ENCODE measurements at places on chromosomes 5 and 9. TPM values are rescaled to one million over a fixed set of nuclear protein-coding genes. Genes with fewer than 3 reads are reported as not detected.
A peak's percentile ranks its signal among the peaks of the same experiment; 100 is the strongest.

C7 gene
- total RNA-seq: 929 TPM

ANKRD34B gene
- total RNA-seq: not detected

CNTNAP3B gene
- total RNA-seq: 113 TPM

PCA3 gene
- total RNA-seq: 0.27 TPM

LMBRD2 gene
- total RNA-seq: 14.2 TPM

MAMDC2 gene
- total RNA-seq: 192 TPM

DNA sequence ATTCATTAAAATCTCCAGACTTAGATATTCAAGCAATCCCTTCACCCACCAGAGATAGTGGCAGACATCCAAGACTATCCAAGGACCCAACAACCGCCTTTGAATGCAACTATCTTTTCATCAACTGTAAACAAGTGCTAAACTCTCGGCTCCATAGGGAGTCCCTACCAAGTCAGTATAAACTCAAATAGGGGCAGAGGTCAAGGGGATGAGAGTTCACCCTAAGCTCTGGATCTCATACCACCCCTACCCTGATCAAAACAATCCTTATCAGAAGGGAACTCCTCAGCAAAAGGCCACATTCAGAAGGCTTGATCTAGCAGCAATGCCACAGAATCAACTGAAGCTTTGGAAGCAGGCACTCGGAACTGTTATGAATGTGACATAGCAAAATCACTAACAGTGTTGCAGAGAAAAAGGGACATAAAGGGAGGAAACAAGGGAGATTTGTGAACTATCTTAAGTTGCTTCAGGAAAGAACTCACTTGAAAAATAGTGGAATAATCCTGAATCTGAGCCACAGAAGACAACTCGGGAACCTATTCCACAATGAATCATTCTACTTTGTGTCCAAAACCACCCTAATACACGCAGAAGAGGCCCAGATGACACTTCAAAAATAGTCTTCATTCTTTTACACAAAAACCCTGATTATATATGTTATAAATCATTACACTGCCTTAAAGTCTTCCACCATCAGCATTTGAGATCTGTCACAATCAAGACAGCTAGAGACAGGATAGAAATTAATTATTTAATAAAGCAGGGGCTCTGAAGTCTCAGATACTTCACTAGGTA, 49.8 kb downstream of the NR6A1 start:
- no peak for ATAC-seq

- ATAC-seq: no peak
These were observed 657.5 kb upstream of the WWC1 start for GRCh38 chr5:167633931-167634341.

GRCh38 chr5:112532654-112533360, 113.7 kb upstream of the EPB41L4A start:
- ATAC-seq: no peak

DNA sequence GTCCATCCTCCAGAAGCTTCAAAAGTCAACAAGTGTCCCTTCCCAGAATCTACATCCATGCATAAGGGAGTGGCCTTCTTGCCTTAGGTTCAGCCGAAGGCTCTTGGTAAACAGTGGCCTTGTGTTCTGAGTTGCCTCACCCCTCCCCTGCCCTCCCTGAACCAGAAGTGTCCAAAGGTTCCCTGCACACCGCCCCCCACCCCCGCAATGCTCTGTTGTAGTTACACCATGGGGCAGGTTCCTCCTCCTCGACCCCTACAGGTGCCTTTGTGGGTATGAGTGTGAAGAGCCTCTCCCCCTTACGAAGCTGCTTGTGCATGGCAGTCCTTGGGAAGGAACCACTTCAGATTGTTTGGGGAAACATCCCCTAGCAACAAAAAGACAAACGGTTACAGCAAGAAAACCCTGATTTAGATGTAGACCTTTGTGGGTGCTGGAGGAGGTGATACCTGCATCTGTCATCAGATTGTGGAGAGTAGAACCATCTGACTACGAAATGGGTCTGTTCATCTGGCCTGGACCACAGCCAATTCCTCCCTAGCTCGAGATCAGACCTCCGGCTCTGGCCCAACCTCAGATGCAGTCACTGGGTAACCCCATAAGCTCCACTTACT, 7.1 kb downstream of the SPACA9 start:
- no peak for ATAC-seq

DNA sequence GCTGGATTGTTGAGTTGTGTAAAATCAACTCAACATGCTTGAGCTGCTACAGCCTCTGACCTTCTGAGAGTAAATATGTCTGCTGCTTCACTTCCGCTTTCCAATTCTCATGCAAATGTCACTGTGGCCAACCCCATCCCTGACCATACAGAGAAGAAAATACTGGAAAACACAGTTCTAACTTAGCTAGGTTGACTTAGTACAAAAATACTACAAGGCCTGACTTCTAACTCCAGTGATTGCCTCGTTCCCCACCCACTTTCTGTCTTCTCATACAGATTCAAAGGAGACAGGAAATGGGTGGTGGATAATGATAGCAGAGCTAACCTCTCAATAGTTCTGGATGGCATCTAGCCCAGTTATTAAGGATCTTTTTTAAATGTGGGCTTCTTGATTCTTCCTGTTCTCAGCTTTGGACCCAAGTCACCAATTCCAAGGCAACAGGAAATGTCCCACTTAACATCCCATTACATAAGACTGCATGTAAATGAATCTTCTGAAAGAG, 226.6 kb upstream of the SLC24A2 start:
- no peak for ATAC-seq

GRCh38 chr9:100425758-100426157, 1.2 kb upstream of the MSANTD3 start:
- ATAC-seq: no peak

- no peak for ATAC-seq
These were observed 10.3 kb downstream of the GBGT1 start for GRCh38 chr9:133153227-133154096.

- ATAC-seq: no peak
These were observed 31.8 kb upstream of the FRRS1L start for GRCh38 chr9:109198736-109199382.

- ATAC-seq: no peak
These were observed 326.0 kb downstream of the NPR3 start for GRCh38 chr5:33037076-33037475.

DNA sequence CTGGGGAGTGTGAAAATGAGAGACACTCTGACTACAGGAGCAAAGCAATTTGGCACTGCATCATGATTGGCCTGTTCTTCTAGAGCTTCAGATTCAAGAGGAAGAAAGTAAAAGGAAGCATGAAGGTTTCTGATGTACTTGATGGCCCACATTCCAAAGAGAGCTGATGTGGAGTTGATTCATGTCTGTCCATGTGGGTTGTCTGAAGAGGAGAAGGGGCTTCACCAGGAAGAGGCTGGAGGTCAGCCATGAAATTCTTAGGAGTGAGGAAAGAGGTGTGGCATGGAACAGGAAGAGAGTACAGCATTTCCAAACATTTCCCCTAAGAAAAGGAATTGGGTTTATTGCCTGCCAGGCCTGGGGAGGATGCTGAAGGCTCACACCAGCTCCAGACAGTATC, 70.7 kb downstream of the PTCD2 start:
- ATAC-seq: no peak

DNA sequence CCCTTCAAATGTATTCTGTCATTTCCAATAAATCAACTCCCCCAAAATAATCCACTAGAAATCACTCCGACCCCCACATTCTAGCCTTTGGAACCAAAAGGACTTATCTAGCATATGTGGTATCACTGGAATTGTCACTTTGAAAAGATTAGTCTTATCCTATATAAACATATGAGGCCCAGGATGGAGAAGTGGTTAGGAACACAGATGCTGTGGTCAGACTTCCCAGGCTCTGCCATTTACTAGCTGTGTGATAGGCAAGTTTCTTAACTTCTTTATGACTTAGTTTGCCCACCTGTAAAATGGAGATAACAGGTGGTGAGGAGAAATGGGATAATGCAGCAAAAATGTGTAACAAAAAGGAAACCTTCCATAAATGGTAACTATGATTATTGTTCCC, 62.0 kb upstream of the GLRX start:
- ATAC-seq: no peak

- ATAC-seq: no peak
These were observed 12.6 kb upstream of the TMEM38B start for GRCh38 chr9:105681724-105682123.

GRCh38 chr5:60651872-60652620, 47.9 kb downstream of the DEPDC1B start:
- peak; percentile 36 for ATAC-seq

DNA sequence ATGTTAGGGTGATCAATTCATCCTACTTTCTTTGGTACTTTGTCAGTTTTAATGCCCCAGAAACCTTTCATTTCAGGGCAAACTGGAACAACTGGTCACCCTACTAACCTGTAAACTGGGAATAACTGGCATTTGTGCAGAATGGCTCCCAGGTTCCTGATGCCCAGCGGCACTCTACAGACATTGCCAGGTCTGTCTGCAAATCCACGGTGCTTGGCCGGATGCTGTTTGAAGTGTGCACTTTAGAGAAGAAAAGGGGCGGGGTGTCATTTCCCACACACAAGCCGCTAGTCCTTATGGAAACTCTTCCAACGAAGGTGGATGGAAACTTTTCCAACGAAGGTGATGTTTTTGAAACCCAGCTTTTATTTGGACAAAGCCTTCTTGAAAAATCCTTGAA, 49.9 kb upstream of the OTULINL start:
- ATAC-seq: no peak
